ENCODE measurements at places on chromosomes 3 and 15.
A peak's percentile ranks its signal among the peaks of the same experiment; 100 is the strongest.

DNA sequence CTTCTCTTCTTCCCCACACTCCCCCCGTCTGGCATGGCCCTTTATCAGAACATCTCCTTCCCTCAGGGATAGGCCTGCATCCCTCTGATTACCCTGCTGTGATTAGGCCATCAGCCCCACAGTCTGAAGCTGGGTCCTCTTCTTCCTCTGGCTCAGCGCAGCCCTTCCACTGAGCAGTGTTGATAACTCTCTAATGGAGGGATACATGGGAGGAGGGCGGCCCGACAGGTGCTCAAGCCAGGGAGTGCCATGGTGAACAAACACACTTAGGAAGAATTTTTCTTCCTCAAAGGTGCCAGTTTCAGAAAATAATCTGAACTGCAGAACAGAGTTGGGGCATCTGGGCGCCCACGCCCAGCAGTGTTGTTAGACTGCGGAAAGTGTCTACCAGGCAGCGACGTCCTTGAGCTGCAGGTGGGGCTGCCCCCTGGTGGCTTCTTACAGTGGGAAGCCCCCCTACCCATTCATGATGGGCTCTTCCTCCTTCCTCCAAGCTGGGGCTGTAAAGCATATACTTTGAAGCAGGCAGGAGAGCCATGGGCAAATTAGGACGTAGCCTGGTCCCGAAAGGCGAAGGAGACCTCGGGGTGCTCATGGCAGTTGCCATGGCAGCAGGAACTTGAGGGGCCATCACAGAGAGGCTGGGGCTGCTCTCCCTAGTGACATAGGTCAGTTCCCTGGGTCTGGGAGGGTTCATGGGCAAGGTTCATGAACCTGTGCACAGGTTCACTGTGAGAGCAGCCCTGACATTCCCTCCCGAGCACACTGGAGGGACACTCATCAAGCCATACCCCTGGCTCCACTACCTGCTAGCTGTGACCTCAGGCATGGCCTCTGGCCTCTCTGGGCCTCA, 33.2 kb upstream of the NR2C2 start:
- no peak for DNase-seq

- no peak for DNase-seq
These were observed 2.4 kb downstream of the ANPEP start for GRCh38 chr15:89812011-89812846.

- DNase-seq, result peak; percentile 54
These were observed 6.1 kb upstream of the SLC25A38 start for GRCh38 chr3:39376959-39377634.

GRCh38 chr3:6354653-6355052, 506.3 kb upstream of the GRM7 start:
- no peak for DNase-seq

- no peak for DNase-seq
These were observed 73.1 kb upstream of the BHLHE40 start for GRCh38 chr3:4906107-4906621.

GRCh38 chr3:25536521-25537391, 108.7 kb downstream of the RARB start:
- no peak for DNase-seq

Data from OCI-LY7 (cell line).